ENCODE measurements at places on chromosomes 3 and 15.

GRCh38 chr3:124745756-124746155 lies 15.5 kb downstream of the UMPS start:
- no peak for DNase-seq

DNA sequence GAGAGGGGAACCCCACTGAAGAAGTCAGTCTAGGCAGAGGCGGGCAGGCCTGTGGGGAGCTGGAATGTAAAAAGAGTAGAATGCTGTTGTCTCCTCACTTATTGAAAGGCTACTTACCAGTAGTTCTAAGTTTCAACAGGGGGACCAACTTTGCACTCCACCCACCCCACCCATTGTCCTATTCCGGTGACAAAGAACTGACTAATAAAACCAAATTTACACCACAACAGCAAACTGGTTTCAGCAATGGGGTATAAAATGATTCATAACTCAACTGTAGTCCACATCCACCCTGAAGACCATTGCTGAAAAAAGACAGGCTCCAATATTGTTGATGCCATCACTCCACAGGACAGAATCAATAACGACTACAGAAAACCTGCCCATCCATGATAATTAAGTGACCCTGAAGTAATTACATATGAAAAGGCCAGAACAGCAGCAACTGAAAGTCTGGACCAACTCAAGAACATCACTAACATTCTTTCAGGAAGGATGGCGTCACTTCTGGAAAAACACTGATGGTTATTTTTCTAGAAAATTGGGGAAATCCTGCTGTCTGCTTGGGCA lies 80.2 kb downstream of the ABI3BP start:
- DNase-seq, result no peak

DNA sequence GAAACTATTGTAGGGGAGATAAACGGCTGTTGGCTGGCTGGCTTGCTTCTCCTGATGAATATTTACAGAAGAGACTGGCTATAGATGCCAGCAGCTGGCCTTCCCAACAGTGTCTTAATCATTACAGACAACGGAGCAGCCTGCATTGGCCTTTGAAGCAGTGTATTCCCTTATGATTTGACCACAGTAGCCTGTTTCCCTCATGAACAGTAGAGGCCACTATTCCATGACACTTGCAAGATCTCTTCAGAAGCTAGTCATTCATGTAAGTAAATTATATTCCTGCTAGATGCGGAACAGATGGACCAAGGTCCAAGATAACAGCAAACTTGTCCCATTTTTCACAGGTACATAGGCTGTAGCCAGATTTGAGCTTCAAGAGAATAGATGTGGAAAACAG lies 47.3 kb downstream of the TMCO5A start:
- DNase-seq, result no peak

DNA sequence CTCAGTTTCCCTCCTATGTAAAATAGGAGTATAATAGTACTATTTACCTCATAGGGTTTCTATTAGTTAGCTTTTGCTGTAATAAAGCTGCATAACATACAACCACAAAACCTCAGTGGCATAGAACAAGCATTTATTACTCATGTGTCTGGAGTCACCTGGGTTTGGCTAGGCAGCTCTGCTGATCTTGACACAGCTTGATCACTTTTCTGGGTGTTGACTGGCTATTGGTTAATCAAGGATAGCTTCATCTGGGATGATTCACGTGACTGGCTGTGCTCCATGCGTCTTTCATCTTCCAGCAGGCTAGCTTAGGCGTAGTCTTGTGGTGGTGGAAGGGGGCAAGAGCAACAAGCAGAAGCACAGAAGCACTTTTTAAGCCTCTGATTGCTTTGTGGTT lies 112.6 kb downstream of the SQOR start:
- DNase-seq, result no peak

- DNase-seq, result no peak
Measured at GRCh38 chr15:72047020-72047419, 70.9 kb downstream of the MYO9A start.

DNA sequence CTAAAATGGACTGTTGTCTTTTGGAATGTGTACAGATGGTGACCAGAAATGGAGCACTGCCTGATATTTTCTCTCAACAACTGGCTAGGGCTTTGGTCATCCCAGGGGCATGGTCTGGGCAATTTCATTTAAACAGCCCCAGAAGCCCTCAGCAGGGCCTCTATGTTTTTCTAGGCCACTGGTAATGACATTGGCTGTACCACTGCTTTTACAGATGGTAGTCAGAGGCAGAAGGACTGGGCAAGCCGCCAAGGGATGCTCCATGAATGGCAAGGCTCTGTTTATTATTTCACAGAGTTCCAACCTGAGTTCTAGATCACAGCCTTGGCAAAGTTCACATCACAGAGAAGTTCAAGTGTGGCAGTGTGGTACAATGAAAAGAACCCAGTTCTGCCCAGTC lies 37.0 kb upstream of the LMCD1 start:
- no peak for DNase-seq

DNA sequence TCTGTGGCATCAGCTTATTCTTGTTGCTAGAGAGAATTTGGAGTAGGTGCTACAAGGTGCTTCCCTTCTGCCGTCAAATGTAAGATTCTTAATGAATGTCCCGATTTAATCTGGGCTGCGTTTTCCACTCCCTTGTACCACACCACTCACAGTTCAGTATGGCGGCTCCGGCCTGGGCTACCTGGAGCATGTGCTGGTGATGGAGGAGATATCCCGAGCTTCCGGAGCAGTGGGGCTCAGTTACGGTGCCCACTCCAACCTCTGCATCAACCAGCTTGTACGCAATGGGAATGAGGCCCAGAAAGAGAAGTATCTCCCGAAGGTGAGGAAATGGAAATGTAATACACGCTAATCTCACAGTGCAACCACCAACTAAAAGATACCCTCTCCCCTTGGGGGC lies 4.9 kb downstream of the IVD start:
- no peak for DNase-seq

- peak; percentile 15 for DNase-seq
Measured at GRCh38 chr3:73094951-73095350, 33.5 kb downstream of the EBLN2 start.

GRCh38 chr3:122586773-122587485 lies 9.5 kb downstream of the PARP15 start:
- no peak for DNase-seq

DNA sequence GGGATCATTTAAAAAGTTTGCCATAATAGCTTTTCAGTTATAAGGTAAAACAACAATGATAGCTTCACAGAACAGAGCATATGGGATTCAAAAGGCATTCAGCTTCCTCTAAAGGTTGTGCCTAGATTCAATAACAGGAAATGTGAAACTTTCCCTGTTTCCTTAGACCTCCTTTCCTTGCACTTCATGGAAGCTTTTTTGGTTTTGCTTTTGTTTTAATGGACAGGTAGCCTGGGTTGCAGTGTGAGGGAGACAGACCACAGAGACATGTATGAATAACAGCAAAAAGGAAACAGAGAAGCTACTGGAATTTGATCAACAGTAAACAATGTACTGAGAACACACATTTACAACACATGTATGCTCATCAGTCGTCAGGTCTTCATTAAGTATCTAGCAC lies 2.3 kb upstream of the TNFAIP8L3 start:
- no peak for DNase-seq

DNA sequence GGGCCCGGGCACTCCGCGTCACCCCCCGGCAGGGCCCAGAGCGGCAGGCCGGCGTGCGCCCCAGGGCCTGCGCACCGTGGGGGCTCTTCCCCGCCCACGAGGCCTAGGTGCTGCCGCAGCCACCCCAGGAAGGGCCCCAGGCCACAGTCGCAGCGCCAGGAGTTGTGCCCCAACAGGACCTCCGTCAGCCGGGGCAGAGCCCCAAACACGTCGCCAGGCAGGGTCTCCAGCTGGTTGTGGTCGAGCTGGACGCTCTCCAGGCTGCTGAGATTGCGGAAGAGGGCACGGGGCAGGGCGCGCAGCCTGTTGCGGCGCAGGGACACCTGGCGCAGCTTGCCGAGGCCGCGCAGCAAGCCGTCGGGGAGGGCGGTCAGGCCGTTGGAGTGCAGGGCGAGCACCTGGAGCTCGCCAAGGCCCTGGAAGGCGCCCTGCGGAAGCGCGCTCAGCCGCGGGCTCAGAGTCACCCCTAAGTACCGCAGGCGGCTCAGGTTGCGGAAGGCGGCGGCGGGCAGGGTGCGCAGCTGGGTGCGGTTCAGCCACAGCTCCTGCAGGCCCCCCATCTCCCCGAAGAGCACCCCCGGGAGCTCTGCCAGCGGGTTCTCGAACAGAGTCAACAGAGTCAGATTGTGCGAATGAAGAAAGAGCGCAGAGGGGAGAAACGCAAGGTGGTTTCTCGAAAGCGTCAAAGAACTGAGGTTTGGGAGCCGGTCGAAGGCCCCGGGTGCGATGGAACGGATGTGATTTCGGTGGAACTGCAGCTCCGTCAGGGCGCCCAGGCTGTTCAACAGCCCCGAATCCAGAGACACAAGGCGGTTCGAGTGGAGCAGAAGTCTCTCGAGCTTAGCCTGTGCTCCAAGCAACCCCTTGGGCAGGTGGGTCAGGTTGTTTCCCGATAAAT lies 2.0 kb downstream of the GP5 start:
- DNase-seq, result no peak

GRCh38 chr15:50458348-50459112 lies 34.3 kb downstream of the USP8 start:
- DNase-seq, result no peak

DNA sequence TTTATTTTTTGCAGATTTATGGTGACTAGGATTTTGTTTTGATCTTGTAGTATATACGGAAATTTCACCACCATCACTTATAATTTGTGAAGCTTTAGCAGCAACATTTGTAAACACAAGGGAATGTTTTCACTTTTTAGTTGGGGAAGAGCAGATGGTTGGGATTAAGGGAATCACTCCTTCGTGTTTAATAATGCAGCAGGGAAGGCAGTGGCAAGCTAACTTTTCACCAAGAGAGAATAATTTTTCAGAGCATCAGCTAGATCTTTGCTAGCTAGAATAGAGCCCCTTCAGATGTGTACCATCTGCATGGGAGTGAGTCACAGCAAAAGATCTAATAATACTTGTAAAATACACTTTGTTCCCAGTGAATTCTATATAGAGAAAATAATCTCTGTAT lies 632.7 kb downstream of the CADM2 start:
- DNase-seq, result no peak

GRCh38 chr15:78838489-78838888 lies 27.2 kb upstream of the ADAMTS7 start:
- no peak for DNase-seq

DNA sequence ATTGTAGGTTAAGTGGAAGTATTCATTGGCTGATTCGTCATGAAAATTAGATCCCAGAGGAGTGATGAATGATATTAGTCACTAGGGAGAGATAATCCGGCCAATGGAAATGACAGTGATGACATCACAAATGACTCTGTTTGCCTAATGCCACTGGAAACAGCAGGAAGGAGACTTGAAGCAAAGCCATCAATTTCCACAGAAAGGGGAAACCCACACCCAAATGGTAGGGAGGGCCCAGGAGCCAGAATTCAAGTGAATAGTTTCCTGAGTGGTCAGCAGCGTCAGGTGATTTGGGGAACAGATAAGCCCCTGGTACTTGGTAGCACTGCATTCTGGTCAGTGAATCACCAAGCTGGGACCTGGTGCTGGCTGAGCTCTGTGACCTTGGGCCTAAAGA lies 3.3 kb upstream of the ADAMTS9 start:
- DNase-seq, result no peak

DNA sequence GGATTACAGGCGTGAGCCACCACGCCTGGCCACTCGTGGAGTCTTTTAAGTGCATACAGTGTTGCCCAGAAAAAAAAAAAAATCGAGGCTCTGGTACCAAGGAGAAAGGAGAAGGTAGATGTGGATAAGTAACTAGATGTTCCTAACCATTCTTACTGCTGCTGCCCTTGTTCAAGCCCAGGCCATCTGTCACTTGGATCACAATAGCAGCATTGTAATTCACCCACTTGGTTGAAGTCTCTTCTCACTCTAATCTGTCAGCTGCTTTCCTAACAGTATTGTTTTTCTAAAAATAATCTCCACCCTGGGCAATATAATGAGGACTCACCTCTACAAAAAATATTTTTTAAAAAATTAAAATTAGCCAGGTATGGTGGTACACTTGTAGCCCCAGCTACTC lies 58.0 kb upstream of the CRTC3 start:
- no peak for DNase-seq

- no peak for DNase-seq
Measured at GRCh38 chr3:168996622-168997021, 666.9 kb downstream of the MECOM start.

GRCh38 chr3:150635526-150635925 lies 32.4 kb downstream of the SELENOT start:
- no peak for DNase-seq
